Panc1 (cell line): ENCODE measurements at places on chromosomes 2 and 18.

DNA sequence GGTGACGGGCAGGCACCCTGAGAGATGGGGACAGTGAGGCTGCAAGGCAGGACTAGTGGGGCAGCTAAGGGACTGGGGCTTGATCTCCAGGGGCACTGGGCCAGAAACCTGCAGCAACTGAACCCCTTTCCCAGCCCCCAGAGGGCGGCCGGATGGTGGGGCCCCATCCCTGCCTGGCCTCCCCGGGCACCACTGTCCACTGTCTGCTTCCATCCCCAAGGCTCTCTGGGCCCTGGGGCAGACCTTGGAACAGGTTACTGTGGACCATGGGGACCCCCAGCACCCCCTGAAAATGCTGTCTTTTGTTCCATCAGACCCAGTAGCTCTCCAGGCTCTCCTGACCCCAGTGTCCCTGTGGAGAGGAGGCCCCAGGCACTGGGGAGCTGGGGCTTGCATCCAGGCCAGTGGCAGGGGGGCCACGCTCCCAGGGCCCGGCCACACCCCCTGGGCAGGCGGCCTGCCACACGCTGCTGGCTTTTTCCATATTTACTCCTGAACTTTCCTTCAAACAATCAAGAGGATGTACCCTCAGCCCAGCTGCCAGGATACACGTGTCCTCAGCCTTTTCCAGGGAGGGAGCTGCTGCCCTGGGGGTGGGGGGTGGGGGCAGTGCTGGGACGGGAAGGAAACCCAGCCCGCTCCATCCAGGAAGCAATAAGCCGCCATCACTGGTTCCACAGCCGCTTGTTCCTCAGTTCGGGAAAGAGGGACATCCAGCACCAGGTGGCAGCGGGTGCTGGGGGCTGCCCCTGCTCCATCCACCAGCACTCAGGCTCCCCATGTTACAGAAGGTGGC lies 102.3 kb upstream of the ODC1 start:
- DNase-seq, result no peak

- DNase-seq, result no peak
Measured at GRCh38 chr2:190859347-190860297, 21.0 kb upstream of the GLS start.

DNA sequence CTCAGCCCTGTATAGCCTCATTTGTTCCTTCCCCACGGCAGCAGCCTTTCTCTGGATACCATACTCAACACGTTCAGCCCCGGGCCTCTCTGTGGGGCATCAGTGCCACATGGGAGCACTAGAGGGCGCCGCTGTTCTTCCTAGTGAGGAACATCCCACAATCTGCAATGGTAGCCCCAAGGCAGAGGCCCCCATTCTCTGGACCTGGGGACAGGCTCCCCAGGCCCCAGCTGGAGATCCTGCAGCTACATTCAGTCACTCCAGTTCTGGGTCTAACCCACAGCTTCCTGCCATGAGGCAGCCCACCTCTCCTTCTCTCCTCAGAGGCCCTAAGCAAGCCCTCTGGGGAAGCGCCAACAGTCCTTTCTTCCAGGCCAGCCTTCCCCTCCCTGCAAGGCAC lies 14.2 kb upstream of the SFXN5 start:
- DNase-seq, result peak; percentile 47

DNA sequence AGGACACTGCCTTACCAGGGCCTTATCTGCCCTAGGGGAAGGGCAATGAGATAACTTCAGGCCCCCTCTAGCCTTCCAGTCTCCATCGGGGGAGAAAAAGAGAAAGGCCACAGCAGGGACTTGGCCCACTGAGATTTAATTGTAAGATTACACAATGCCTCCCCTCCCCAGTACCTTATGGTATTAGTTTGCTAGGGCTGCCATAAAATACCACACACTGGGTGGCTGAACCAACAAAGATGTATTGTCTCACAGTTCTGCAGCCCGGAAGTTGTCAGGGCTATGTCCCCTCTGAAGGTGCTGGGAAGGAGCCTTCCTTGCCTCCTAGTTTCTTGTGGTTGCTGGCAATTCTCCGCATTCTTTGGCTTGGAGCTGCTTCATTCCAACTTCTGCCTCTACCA lies 34.8 kb upstream of the SPATA3 start:
- no peak for DNase-seq

- no peak for DNase-seq
Measured at GRCh38 chr18:27428120-27428519, 243.0 kb upstream of the CHST9 start.

DNA sequence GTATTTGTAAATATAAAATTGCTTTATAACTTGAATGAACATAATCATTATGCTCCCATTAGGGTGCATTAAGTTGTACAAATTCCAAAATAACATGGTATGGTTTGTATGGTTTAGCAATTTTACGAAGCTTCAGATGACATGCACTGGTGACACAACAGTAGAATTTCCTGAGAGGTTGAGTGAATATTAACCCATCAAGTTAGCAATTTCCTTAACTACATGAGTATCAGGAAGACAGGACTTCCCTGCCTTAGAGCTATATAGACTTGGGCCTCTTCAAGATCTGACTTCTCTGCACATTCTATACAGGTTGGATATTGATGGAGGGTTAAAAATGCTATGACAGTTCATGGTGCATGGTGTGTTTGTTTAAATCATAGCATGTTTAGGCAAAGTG lies 60.2 kb downstream of the ZC3H6 start:
- no peak for DNase-seq
